ENCODE measurements at places on chromosomes 12 and 14.

DNA sequence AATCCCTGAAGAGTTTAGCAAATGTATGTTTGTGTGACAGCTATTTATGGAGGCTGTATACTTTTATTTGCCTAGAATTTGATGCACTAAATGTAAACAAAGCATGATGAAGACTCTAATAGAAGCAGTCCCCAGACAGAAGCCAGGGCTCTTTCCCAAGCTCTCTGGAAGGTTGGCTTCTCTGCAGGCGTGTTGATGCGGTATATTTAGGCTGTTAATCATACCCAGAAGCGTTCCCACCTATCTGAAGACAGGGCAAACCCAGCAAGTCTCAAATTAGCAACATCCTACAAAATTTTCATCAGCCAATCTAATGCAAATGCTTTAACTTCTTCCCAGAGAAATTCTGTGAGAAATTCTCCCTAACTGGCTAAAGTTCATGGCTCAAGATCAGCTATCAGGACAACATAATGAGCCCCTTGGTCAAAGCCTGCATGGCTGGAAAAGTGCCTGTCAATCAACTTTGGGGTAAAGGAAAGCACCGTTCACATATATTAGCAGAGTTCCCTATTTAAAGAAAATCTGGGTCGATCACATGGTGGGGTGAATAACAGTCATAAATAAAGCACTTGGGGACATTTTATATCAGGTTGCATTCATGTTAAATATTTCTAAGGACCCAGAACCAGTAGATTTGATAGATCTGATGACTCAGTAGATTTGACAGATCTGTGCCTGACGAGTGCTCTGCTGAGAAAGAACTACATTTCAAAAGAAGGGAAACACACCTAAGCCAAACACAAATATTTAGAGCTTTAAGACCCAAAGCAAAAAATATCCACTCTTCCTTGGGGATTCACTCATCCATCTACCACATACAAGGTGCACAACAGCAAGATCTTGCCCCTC, 46.6 kb downstream of the KSR2 start:
- DNase-seq = no peak

DNA sequence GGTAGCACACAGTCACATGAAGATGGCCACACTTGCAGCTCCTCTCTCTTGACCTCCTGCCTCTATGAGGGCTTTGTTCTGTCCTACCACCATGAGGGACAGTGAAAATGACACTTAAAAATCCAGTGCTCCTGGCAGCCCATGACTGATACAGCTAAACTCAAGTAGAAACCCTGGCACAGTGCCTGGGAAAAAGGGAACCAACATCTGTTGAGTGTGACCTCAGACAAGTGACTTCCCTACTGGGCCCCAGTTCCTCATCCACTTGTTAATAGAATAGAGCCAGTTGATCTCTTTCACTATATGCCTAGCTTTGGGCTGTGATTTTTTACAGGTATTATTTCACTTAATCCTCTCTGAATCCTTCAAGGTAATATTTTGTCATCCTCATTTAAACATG, 4.8 kb downstream of the GUCY2C start:
- DNase-seq = no peak

- DNase-seq = no peak
Observed at GRCh38 chr14:99822800-99823455, 29.7 kb downstream of the EML1 start.

DNA sequence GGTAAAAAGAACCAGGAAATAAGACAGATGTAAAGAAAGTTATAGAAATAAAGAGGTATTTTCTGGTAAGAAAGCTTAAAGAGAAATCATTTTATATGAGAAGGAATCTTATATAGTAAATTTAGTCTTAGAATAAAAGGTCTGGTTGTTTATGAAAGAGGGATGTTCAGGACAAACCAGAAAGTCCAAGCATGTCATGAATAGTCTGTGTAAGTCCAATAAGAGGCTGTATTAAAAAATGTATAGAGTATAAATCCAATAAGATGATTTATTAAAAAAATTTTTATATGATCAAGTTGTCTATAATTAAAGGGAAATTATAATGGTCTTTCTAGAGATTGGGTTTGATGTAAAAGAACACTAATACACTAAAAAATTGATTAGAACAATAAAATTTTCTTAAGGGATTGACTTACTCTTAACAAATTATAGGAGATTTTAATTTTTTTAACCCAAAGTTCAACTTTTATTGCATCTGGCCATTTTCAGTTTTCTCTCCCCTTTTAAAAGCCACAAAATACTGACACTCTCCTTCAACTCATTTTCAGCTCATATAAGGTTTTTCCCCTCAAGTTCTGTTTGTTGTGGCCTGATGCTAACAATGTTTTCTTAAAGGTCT, 35.1 kb downstream of the ST8SIA1 start:
- no peak for DNase-seq

GRCh38 chr14:90602088-90602687, 205.4 kb downstream of the CALM1 start:
- DNase-seq = no peak

DNA sequence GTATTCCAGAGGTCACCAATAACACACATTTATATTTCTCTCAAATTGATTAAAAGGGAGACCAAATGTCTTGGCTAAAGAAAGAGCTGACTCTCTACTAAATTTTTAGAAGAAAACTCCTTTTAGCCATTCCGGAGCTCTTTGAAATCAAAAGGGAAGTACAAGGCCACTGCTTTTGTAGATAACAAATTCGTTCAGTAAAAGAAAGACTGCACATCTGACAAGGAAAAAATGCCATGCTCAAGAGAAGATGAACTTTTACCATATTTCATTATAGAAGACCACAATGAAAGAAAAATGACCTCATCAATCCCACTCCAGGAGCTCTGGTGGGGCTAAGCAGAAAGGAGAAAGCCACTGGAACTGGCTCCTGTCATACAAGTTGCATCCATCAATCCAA, 57.6 kb downstream of the SPTSSA start:
- no peak for DNase-seq
